ENCODE measurements at places on chromosomes 11 and 22. TPM values are rescaled to one million over a fixed set of nuclear protein-coding genes. Genes with fewer than 3 reads are reported as not detected.

Gene MPPED1
- not detected for total RNA-seq

DNA sequence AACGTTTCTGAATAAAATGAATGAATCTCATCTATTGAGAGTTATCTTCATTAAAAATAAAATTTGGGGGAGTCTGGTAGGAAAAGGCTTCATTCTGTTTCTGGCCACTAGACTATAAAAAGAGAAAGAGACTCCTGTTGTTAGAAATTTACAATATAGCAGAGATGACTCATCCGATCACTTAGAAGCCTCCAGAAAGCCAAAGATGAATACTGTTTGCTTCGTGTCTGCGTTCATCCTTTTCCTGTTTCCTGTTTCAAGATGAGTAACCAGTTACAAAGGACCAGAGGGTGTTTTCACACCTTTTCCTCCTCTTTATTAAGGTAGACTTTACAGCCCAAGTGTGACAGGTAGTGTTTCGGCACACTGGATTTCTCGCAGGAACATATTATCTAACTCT is 1120.7 kb downstream of the LRRC4C start:
- no peak for DNase-seq

Gene HEPN1
- not detected for total RNA-seq

GRCh38 chr11:86415026-86415425 is 40.3 kb downstream of the CCDC81 start:
- DNase-seq, result no peak

Gene CNIH2
- 1.8 TPM for total RNA-seq

DNA sequence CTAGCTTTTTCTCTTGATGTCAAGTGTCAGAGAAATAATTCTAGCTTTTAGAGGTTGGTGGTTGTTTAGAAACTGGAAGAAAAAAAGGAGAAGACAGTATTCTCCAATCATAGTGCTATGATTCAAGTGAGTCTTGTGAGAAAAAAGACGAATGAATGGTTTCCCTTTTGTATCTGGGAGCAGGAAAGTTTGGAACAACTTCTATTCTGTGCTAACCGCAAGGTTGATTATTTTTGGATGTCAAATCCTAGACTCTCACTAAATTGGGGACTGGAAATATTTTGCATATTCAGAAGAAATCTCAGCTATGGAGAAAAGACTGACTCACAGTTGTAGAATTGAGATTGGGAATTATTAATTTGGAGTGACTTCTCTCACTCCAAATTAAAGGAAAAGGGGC is 69.2 kb downstream of the SYT13 start:
- no peak for DNase-seq

Gene NCAM1
- total RNA-seq, result 15.3 TPM

DNA sequence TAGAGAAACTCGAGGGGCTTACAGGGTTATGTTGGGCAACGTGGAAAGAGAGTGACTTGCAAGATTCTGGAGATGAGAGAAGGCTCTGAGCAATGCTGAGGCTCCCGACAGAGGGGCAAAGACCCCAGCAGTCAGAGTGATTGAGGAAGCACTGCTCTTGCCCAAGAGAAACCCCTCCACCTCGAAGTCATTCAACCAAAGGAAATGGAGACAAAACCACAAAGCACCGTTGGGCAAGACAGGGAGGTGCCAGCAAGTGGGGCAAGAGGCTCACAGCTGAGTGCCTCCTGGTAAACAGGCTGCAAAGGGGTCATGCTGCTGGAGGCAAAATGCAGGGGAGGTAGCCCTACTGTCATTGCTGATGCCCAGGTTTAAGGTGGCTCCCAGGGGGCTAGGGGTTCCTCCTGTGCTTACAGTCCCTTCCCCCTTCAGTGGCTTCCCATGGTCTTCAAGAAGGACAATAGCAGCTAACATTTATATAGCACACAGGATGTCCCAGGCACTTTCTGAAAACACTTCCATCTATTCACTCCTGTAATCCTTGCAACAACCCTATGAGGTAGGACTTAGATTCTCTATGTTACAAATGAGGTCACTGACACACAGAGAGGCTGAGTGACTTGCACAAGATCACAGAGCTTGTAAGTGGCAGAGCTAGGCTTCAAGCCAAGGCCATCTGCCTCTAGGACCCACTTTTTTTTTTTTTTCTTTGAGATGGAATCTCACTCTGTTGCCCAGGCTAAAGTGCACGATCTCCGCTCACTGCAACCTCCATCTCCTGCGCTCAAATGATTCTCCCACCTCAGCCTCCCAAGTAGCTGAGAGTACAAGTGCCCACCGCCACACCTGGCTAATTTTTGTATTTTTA is 18.1 kb upstream of the MYH9 start:
- DNase-seq, result no peak

GRCh38 chr22:47296405-47297260 is 534.2 kb downstream of the TBC1D22A start:
- DNase-seq, result no peak

DNA sequence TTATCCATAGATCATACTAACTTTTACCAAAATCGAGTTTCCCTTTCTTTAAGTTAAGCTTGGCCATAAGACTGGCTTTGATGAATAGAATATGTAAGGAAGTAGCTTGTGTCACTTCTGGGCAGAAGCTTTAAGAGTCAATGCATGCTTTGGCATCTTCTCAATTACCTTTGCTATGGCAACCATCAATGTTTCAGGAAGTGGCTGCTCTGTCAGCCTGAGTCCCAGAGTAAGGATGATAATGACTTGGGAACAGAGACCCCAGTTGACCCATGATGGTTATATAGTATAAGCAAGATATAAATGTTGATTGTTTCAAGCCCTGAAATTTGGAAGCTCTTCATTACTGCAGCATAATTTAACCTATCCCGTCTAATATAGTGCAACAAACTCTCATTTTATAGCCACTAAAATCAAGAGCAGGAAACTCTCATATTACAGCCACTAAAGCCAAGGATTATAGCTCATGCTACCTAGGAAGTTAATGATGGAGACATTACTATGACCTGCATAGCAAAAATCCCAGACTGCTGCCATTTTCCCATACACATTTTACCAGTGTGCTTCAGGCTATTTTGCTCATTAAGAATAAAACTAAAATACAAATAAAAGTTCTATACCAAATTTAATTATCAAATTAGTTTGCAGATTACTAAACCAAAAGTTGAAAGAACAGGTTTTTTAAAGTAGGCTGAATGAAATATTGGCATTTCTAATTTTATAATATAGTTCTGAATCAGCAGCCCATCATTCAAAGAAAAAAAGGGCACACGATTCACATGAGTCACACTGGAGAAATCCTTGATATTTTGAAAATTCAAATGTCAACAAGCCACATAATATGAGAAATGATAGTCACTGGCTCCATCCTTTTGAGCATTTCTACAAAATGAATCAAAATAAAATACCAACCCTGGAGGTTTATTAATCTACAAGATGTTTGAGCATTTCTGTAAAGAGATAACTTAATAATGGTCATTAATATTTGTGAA is 23.8 kb downstream of the FSHB start:
- no peak for DNase-seq

GRCh38 chr22:44823806-44824205 is 71.4 kb downstream of the ARHGAP8 start:
- DNase-seq, result no peak

Gene DNAJB7
- not detected for total RNA-seq

Gene GLYATL2
- total RNA-seq, result not detected

DNA sequence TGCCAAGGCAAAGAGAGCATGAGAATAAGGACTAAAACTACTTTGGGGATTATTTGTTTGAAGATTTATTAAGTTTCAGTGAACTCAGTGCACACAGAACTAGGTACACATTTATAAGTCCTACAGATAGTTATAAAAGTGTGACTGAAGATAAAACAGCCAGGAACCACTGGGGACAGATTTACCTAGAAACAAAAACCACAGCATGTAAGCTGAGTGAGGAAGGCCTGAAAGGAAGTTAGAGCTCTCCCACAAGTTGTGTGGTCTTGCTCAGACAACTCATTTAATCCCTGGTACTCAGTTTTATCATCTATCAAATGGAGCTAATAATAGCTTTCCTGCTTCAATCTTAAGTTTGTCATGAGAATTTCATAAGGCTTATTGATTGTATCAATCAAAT is 311.2 kb upstream of the FAT3 start:
- no peak for DNase-seq

Gene RASD2
- total RNA-seq, result 0.91 TPM

DNA sequence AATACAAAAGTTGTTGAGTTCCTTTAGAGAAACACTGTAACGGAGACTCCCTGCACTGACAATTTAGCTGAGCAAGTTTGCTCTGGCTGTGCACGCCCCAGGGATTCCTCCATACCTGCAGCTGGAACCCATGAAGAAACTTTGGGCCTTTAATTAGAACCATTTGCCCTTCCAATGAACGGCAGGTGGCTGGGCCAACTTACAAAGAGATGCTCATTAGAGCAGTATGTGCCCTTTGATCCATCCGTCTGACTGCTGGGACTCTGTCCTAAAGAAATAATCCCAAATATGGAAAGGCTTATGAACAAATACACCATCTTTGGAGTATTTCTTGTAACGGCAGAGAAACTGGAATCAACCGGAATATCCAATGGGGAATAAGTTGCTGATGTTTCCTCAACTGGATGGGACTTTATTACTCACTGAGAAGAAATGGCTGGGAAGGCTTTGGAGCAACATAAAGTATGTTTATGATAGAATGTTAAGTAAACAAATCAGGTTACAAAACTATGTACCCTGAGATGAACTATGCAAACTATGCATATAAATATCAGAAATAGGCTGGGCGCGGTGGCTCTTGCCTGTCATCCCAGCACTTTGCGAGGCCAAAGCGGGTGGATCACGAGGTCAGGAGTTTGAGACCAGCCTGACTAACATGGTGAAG is 24.4 kb upstream of the FBLN1 start:
- DNase-seq, result no peak

GRCh38 chr11:111059726-111060125 is 185.8 kb upstream of the POU2AF2 start:
- DNase-seq, result no peak

Gene TBX10
- not detected for total RNA-seq

Gene B4GALNT4
- 0.49 TPM for total RNA-seq

DNA sequence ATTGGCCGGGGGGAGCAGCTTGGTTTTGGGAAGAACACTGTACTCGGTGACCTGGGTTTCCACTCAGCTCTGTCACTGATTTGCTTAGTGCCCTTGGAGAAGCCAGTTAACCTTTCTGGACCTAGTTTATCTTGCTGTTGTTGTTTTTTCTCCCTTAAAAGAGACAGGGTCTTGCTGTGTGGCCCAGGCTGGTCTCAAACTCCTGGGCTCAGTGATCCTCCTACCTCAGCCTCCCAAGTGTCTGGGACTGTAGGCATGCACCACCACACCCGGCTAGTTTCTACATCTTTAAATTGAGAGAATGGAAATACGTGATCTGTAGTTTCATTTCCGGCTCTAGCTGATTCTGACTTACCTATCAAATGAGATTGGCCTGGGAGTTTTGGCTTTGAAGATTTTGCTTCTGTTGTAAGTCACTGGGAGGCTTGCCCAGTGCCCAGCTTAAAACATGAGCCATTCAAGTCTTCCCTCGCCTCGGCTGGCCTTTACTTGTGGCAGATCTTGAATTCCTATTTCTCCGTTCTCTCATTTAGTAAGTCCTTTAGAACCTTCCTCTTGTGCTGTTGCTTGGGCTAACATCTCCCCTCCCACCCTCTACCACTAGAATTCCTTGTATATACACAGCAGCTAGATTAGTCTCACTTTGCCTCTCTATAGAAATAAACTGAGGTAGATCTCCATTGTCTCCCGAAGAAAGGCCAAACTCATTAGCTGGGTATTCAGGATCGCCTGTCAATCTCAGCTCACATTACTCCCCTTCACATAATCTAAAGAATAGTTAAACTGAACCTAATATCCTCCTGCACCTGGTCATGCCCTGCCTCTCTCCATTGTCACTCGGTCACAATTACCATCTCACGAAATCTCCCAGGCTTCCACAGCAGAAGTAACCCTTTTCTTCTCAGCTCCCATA is 87.7 kb upstream of the SLC25A18 start:
- DNase-seq, result no peak

Gene SLC2A11
- total RNA-seq, result 10.8 TPM

- no peak for DNase-seq
These were observed 37.0 kb downstream of the ARHGAP1 start for GRCh38 chr11:46663277-46663940.

Gene OLFML1
- 34.2 TPM for total RNA-seq

Gene OVOL1
- 1.2 TPM for total RNA-seq

- no peak for DNase-seq
These were observed 17.4 kb downstream of the ARHGAP1 start for GRCh38 chr11:46682773-46683752.

- no peak for DNase-seq
These were observed 10.5 kb downstream of the TPST2 start for GRCh38 chr22:26579331-26579886.

GRCh38 chr11:123286761-123287160 is 91.7 kb upstream of the CLMP start:
- no peak for DNase-seq

DNA sequence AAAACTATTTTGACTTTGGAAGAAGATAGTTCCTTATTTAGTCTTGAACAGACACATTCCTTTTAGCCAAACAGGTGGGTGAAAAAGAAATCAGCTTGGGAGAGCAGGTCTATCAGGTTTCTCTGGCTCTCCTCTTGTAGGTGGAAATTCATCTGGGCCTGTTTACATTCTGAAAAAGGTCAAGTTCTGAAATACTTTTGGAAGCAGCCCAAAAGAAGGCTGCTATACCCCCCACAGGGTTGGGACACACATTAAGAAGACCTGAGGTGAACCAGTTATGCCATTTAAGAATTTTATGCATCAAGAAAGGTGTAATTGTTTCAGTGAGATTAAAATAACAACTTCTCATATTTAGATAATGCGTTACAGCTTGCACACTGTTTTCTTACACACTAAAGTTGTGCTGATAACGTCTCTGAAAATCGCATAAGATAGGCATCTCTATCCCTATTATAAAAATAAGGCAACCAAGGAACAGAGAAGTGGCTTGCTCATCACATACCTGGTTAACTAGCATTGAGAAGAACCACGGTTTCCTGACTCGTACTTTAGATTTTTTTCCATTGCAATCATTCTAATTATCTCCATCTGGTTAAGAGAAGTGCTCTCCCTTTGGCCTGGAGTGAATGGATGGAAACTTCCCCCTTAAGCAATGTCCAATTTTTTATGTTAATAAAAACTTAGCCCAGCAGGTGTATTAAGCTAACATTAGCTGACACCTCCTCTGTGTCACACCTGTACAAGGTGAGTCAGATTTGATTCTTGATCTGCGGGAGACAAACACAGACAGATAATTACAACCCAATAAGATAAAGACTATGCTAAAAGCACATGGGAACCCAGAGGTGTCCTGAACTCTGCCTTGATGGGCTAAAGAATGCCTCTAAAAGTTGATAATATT is 60.5 kb upstream of the UCP3 start:
- DNase-seq, result peak; percentile 44
